ENCODE measurements at places on chromosomes 3 and 15. TPM values are rescaled to one million over a fixed set of nuclear protein-coding genes. Genes with fewer than 3 reads are reported as not detected.

HCLS1 gene
- total RNA-seq, result 0.85 TPM

GOLGA6B gene
- total RNA-seq, result not detected

CMTM8 gene
- 9.8 TPM for total RNA-seq

LTF gene
- not detected for total RNA-seq

EIF4E3 gene
- total RNA-seq, result 0.39 TPM

DNA sequence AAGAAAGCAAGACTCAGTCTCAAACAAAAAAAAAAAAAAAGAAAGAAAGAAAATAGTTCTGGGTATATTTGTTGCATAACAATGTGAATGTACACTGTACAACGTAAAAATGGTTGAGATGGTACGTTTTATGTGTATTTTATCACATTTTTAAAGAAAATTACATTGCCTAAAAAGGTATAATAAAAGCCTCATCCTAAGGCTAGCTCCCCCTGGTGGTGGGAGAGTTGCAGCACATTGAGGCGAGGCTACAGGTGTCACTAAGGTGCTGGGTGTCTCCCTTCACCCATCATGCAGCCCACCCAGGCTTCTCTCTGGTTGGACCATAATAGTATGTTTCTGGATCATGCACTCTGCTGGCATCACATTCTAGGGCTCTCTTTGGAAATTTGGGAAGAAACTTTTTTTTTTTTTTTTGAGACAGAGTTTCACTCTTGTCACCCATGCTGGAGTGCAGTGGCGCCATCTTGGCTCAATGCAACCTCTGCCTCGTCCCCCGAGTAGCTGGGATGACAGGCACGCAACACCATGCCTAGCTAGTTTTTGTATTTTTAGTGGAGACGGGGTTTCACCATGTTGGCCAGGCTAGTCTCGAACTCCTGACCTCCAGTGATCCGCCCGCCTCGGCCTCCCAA lies 12.4 kb upstream of the RAB11A start:
- no peaks in the 10 kb centered on the region for H3K4me1 ChIP-seq
- H3K27me3 ChIP-seq, result no peaks in the 10 kb centered on the region
- H3K4me3 ChIP-seq, result no peak overlapping the region

- no peak overlapping the region for H3K4me3 ChIP-seq
- H3K4me1 ChIP-seq, result no peaks in the 10 kb centered on the region
- H3K27me3 ChIP-seq, result no peaks in the 10 kb centered on the region
- DNase-seq, result no peak
Measured at GRCh38 chr3:196246612-196247308, 30.4 kb downstream of the SLC51A start.

DNA sequence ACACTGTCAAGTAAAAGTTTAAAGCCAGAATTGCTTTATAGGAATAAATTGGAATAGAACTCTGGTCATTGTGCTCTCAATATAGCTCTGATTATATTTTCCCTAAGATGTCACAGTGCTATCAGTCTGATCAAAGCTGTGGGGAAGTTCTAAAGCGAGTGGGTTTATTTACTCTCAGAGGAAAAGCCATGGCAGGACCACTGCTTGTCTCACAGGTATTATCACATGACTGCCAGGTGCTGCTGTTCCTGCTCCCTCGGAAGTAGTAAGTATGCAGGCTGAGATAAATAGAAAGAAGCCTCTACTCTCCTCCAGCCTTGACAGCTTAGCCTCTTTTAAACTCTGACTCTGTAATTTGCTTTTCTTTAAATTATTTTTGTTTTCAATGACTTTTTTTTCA lies 49.1 kb upstream of the UTS2B start:
- peaks cover 32% of the 10 kb centered on the region for H3K36me3 ChIP-seq
- DNase-seq, result no peak
- H3K4me1 ChIP-seq, result peaks cover 31% of the 10 kb centered on the region

GRCh38 chr3:196142202-196142956 lies 60.5 kb upstream of the TFRC start:
- H3K27ac ChIP-seq, result no peak overlapping the region
- no peak overlapping the region for H3K4me3 ChIP-seq
- H3K4me1 ChIP-seq, result 0 out of 2 replicates have a peak, but pooled peaks cover 5% of the 10 kb centered on the region

Data from Panc1 (cell line).